ENCODE measurements at places on chromosomes 1 and 21. TPM values are rescaled to one million over a fixed set of nuclear protein-coding genes. Genes with fewer than 3 reads are reported as not detected.

RWDD3 gene
- total RNA-seq = 13.1 TPM

IRF6 gene
- 1.2 TPM for total RNA-seq

ACTN2 gene
- 5.3 TPM for total RNA-seq

SPRR2E gene
- total RNA-seq = not detected

SAMSN1 gene
- total RNA-seq = 24.6 TPM

TRIM17 gene
- total RNA-seq = 0.96 TPM

CELF3 gene
- not detected for total RNA-seq

APOBEC4 gene
- not detected for total RNA-seq

FMO2 gene
- 40.6 TPM for total RNA-seq

UTS2 gene
- total RNA-seq = not detected

CTBS gene
- total RNA-seq = 18.5 TPM

BCAN gene
- total RNA-seq = not detected

SELE gene
- total RNA-seq = 4.3 TPM

NFASC gene
- 10.3 TPM for total RNA-seq

DNA sequence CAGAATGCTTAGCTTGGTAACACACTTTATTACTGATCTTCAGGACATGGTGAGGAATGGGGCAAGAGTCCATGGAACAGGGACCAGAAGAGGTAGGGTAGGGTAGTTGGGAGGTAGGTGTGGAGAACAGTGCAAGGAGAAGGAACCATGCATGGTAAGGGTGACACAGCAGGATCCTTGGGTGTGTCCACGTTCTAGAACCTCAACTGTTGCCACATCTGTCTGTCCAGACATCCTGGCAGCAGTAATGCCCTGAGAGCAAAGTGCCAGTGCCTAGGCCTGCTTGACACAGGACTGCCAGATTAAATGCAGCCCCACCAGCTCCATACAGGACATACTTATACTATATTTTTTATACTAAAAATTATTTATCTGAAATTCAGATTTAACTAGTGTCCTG is 13.9 kb downstream of the DMAP1 start:
- no peak for DNase-seq

GRCh38 chr1:93076268-93076667 is 2.8 kb upstream of the MTF2 start:
- no peak for DNase-seq

DNA sequence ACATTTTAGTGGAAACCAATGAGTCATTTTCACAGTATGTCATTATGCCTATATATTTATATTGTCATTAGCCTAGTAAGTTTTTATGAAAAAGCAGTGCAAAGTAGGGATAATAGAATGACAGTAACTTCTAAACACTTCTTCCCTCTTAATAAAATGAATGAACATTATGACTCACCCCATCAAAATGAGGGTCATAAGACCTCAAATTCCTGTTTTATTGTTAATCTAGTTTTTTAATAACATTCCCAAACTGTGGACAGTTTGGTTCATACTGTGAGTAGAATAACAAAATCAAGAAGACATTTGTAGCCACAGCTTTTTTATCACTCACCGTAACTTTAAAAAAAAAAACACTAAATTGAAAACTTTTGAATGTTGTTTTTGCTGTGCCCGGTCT is 160.5 kb downstream of the LRRC40 start:
- DNase-seq = no peak

- DNase-seq = no peak
Measured at GRCh38 chr1:159925719-159926078, 392 bp upstream of the TAGLN2 start.

GRCh38 chr1:182193908-182194550 is 132.5 kb upstream of the ZNF648 start:
- no peak for DNase-seq

- no peak for DNase-seq
Measured at GRCh38 chr1:47229886-47230691, 1.9 kb downstream of the TAL1 start.

GRCh38 chr1:55147524-55147923 is 67.6 kb downstream of the USP24 start:
- DNase-seq = no peak

DNA sequence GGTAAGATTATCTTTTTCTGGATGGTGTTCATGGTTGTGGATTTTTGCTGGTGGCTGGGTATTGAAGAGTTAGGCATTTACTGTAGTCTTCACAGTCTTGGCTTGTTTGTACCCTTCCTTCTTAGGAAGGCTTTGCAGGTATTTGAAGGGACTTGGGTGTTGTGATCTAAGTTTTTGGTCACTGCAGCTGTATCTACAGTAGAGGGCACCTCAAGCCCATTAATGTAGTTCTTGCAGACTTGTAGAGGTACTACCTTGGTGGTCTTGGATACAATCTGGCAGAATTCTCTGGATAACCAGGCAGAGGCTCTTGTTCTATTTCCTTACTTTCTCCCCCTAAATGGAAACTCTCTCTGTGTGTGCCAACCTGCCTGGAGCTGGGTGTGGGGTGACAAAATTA is 155.8 kb upstream of the BRINP3 start:
- no peak for DNase-seq

DNA sequence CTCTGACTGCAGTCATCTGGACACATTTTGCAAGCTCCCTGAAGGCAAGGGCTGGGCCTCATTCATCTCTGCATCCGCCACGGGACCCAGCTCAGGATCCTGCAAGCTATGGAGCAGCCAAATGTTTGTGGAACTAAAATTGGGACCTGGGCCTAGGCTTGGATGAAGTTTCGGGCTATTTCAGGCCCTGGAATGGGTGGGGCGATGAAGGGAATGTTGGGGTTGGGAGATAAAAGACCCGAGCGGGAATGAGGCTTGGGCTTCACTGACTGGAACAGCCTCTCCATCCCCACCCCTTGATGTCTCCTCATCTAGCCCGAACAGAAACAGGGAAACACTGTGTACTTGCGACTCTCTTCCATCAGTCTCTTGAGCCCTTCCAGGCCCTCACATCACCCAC is 7.3 kb upstream of the AHCYL1 start:
- DNase-seq = no peak

- no peak for DNase-seq
Measured at GRCh38 chr1:150083907-150084306, 16.3 kb downstream of the VPS45 start.

- DNase-seq = no peak
Measured at GRCh38 chr1:7172804-7173203, 387.6 kb downstream of the CAMTA1 start.

DNA sequence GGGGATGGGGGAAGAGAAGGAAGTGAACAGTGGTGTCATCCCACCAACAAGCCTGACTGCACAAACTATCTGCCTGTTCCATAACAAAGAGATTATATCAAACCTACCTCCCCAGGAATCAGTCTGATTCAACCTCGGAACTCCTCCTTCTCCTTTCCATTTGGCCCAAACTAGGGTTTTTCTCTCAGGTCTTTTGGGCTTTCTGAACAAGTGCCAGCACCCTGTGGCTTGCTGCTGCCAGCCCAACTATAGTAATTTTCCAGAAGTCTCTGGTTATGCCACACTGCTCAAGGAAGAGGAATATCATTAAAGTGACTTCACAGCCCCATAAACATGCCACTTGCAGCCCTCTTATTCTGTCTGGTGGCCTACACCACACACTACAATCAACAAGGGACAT is 70.5 kb downstream of the RGS7 start:
- no peak for DNase-seq

DNA sequence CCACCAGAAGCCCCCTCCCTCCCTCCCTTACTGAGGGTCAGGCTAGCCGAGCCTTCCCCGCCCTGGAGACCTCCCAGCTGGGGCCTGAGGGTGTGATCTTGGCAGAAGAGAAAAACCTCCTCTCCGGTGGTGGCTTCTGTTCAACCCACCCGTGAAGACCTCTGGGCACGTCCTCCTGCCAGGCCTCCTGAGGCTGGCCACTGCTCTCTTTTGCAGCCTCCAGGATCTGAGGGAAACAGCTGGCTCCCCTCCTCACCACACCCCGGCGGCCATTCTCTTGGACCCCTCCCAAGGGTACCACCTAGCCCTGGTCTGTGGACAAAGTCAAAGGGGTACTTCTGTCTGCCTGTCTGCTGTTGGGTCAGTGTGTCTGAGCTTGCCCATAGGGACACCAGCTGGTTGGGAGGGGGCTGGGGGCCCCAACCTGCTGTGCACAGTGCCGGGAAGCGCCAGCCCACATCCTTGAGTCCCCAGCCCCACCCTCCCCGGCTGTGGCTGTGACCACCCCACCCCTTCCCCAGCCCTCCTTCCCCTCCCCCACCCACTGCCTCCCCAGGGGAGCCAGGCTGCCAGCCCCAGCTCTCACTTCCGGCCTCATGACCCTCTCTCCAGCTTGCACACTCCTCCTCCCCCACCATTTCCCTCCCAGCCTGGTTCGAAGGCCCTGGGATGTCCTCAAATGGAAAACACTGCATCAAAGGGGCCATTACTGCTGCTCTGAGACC is 48.1 kb downstream of the AHDC1 start:
- DNase-seq = no peak

- DNase-seq = no peak
Measured at GRCh38 chr1:185318431-185319138, 1.5 kb upstream of the IVNS1ABP start.

- DNase-seq = no peak
Measured at GRCh38 chr1:51623025-51623424, 6.1 kb downstream of the OSBPL9 start.

DNA sequence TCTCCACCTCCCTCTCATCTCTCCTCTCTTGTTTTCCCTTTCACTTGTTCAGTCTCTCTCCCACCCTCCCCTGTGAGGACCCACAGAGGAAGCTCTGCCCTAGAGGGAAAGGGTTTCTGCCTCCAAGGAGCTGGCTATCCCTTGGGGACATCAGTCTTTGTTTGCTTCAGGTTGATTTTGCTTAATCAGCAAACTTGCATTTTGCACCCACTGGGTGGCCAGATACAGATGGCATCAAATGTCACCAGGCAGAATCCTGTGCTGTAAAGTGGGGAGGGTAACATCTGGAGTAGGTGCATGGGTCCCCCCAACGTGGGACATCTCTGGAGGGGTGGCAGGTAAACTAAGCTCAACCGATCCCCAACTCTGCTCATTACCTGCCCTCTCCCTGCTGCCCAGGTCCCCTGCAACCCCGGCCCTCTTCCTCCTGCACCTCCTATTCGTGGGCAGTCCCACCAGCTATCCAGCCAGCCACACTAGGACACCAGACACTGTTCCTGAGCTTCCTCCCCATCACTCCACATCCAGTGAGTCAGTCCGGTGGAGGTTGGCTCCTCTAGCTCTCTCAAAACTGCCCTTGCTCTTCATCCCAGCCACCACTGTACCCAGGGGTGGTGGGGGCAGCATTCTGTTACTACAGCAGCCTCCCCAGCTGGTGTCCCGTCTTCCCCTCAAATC is 123.3 kb downstream of the KCNN3 start:
- DNase-seq = no peak

DNA sequence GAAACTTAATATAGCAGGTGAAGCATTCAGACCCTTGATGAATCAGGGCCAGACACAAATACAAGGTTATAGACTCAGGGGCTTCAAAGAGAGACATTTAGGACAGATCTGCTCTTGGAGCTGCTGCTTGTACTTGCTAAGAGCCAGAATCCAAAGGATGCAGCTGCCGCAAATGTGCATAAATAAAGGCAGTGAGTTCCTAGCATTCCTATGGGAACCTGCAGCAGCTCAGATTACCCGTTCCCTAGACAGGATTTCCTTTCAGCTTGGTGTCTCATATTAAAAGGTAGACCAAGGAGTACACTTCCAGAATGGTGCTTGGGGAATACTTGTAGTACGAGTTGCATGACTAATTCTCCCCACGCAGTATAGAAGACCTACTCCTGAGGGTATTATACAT is 9.7 kb upstream of the LRRC53 start:
- no peak for DNase-seq

DNA sequence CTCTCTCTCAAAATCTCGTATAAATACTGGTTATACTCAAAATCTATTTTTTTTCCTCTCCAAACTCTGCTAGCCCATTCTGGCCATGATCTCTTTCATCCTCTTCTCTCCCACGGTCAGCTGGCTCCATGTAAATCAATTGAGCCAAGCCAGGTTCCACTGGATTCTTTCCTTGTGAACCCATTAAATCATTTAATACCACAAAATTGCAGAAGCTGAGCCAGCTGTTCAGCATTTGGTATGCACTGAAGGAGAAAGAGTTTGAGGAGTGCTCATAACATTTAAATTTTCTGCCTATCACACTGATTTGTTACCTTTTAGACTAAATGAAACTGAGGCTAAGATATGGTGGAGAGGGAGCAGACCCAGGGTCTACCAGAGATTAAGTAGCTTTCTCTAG is 29.1 kb upstream of the TADA1 start:
- DNase-seq = no peak

GRCh38 chr1:99771513-99771918 is 5.1 kb upstream of the FRRS1 start:
- no peak for DNase-seq

GRCh38 chr1:84853741-84854721 is 39.0 kb downstream of the LPAR3 start:
- no peak for DNase-seq

DNA sequence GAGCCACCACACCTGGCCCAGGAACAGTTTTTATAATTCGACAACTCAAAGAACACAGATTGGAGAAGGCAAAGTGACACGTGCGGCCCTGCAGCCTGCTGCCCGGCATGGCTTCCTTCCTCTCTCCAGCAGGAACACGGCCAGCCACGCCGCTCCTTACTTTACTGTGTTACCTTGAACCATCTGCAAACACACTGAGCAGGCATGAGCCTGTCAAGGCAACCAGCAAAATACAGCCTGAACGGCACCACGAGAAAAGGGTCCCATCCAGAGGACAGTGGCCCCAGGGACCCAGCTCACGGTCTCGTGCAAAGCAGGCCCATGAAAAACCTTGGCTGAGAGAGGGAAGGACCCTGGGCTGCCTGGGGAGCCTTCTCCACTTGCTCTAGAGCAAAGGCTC is 38.8 kb downstream of the NPHP4 start:
- no peak for DNase-seq

DNA sequence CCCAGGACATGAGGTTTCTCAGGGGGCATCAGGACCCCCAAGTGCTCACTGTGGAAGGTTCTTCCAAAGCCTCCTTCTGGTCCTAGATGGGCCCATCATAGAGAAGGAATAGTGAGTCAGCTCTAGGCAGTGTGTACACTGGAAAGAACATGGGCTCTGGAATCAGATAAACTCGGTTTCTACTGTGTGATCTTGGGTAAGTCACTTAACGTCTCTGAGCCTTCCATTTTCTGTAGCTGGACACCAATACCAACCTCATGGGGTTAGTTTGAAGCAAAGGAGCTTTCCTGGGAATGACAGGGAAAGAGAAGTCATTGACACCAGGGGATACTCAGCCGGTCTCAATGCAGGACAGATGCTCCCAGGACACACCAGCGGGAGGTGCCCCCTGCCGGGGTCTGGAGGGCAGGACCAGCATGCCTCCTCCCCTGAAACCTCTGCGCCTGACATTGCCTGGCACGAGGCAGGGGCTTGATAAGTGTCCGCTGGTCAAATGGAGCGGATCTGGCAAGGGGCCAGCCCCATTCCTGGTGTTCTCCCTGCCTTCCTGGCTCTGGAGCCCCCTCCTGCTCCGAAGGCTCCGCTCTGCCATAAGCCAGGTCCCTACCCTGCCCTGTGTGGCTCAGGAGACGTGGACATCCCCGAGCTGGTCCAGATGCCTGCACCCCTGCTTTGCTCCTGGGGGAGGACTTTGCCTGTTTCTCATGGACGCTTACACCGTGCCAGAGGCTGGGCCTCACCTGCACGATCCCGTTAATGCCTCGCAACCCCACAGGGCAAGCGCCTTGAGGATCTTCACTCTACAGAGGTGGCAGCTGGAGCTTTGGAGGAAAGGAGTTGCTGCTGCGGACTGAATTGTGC is 52.8 kb downstream of the EDN2 start:
- no peak for DNase-seq

- no peak for DNase-seq
Measured at GRCh38 chr1:77762072-77762476, 2.4 kb upstream of the USP33 start.

GRCh38 chr1:160125746-160126145 is 10.2 kb downstream of the ATP1A2 start:
- DNase-seq = no peak

GRCh38 chr1:101295209-101295608 is 58.4 kb downstream of the S1PR1 start:
- no peak for DNase-seq
